ENCODE measurements at places on chromosomes 16 and 17.

- DNase-seq: no peak
Measured at GRCh38 chr17:46719891-46720290, 98.6 kb downstream of the WNT3 start.

- DNase-seq: no peak
Measured at GRCh38 chr17:82802075-82802780, 37.6 kb downstream of the ZNF750 start.

DNA sequence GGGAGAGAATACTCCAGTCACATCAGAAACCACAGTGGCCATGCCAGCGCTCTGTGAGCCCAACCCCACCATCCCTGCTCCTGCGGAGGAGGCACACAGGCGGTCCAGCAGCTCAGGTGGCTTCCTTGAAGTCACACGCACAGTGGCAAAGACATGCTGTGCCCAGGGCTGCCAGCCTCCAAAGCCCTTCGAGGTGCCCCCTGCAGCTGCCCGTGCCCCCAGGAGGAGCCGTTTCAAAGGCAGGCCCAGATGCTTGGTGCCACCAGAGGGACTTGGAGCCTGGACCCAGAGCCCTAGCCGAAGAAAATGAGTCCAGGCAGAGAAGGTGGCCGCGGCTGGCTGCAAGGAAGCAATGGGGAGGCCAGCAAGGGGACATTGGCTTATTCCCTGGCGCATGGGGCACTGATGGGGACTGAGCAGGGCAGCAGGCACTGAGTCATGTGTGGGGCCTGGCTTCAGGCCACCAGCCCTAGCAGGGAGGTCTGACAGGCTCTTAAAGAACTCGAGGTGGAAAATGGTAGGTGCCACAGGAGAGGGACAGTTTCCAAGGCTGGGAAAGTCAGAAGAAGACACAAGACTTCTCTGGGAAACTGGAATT lies 17.2 kb upstream of the CACNG1 start:
- DNase-seq: no peak

GRCh38 chr16:10355589-10355988 lies 30.3 kb upstream of the ATF7IP2 start:
- no peak for DNase-seq

DNA sequence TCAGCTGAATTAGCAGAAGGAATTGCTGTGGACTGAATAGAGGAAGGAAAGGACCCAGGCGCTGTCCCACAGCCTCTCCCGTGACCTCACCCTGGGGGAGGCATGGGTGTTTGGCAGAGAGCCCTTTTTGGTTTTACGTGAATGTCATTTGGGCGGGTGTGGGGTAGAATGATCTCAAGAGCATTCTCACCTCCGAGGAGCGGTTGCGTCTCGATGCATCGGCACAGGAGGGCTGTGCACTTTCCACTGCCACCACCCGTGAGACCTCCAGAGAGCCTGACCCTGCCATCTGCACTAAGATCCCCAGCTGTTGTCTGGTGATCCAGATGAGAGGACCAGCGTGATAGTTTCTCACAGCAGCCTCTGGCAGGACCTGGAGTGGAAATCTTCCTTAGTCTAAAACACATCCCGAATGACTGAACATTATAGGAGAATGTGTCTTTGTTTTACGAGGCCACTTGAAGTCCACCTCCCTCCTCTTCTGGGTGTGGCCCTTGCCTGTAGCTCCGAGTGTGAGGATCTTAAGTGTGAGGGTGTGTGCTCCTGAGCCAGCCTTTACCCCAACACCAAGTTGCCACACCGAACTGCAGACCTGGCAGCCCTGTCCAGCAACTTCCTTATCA lies 29.3 kb downstream of the FOXK2 start:
- DNase-seq: no peak

DNA sequence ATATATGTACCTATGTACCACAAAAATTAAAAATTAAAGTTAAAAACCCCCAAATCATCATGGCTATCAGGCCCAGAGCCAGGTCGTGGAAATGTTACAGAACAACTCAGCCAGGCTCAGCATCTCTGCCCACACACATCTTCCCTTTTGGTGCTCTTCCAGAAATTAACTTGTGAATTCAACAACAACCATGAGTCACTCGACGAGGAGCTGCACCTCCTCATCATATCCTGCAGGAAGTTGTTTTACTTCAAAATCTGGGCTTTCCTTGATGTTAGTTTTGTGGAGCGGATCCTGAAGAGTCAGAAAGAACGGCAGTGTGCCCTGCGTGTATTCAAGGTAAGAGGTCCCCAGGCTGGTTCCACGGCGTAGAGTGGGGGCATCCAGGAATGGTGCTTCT lies 10.6 kb downstream of the FBXO39 start:
- DNase-seq: peak; percentile 85

GRCh38 chr17:82419540-82419939 lies 1.2 kb upstream of the OGFOD3 start:
- DNase-seq: no peak

DNA sequence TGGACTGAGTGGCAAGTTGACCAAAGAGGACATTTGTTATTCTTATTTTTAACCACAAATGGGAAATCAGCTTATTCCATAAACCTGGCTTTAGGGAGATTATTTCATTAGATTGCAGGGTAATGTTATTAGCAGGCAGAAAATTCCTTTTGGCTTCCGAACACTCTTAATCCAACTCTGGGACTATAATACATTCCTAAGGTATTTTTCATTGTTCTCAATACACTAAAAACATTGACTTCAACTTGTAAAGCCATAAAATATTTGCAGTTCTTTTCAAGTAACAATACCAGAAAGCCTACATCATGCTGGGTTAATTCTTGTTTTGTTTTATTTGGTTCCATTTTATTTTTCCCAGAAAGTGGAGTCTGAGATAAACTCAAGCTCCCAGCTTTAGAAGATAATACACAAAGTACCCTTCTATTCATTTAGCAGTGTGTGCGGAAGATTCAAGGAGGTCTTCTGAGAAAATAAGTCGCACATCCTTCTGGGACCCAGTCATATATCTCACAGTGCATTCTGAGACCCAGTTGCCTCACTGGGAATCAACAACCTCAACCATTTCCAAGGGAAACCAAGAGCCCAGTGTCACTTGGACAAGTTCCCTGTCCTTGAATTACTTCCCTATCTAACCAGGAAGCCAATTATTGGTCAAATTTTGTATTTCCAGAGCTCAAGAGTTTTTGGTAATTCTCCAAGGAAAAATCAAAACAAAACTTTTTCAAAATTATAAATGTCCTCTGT lies 389.6 kb upstream of the DYNLRB2 start:
- DNase-seq: no peak

DNA sequence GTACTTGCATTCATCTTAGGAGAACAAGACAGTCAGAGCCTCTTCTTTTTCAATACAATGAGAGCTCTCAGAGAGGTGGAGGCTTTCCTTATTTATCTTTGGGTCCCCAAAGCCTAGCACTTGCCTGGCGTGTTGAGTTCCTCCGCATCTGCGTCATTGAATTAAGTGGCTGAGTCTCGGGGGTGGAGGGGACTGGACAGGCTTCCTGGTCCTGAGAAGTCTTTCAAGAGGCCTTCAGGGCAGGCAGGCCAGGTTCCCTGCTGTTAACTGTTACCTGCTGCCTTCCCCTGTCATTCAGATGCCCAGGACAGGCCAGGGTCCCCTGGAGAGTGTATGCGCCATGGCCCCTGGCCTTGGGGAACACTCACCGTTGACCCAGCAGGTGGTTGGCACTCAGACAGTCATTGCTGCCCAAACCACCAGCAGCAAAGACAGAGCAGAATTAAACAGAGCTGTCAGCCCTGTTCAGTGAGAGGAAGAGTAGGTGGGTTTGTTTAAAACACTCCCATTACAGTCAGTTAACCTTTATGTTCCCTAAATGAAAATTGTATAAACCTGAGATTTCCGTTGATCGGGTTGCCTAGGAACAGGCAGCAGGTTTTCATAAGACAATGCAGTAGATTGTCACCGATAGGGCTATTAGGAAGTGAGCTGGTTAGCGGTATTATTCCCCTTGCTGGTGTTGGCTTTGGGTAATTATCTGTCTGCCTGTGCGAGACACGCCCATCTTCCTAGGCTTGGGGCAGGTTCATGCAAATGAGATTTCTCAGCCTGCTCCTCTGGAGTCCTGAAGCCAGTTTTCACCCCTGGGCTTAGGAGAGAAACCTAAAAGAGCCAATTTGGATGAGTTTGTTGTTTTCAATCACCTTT lies 132.7 kb downstream of the CCDC182 start:
- DNase-seq: no peak

GRCh38 chr16:855471-855870 lies 54.9 kb upstream of the GNG13 start:
- DNase-seq: no peak

GRCh38 chr17:8052256-8053252 lies 13.7 kb downstream of the ALOX15B start:
- DNase-seq: no peak

GRCh38 chr16:55073830-55074229 lies 143.2 kb downstream of the IRX5 start:
- DNase-seq: no peak

DNA sequence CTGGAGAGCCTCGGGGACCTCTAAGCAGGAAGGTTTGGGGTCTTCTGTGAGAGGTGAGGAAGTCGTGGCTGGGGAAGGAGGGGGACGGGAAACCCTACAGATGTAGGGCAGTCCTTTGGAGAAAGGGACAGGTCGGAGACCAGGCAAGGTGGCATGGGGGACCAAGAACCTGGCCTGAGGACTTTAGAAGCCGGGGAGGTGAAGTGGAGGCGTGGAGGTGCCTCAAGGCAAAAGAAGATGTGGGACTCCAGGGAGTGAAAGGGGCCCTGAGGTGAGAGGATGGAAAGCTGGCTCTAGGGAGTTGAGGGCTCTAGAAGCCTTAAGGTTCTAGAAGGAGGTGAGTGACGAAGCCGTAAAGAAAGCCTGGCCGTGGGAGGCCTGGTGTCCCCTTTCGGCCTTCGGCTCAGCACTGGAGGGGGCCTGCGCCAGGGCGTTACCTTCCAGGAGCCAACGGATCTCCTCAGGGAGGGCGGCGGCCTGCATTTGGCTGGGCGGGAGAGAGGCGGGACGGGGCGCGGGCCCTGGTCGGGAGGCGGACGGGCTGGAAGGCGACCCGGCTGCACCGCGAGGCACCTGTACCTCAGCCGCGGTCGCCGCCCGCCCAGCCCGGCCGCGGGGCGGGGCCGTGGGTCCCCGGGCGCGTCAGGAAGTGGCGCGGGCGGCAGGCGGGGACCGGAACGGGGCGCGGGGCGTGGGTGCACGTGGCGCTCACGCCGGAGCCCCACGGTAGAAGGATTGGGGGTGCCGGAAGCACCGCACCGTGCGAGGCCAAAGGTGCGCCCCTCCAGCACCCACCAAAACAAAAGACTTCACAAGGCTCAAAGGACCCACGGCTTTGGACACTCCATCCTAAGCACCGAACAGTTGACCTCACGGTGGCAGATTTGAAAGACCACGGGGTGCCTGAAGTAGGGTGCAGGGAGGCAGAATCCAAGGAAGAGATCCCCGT lies at the start of gene SKAP1:
Gene SKAP1, minus strand, starts transcription at position 577 of the 949 bp plus-strand sequence.
- DNase-seq: no peak

- no peak for DNase-seq
Measured at GRCh38 chr16:19776565-19776964, 58.5 kb downstream of the IQCK start.

- DNase-seq: no peak
Measured at GRCh38 chr16:82108100-82108499, 61.9 kb downstream of the MPHOSPH6 start.

GRCh38 chr16:8568231-8568617 lies 22.1 kb downstream of the TMEM114 start:
- peak; percentile 34 for DNase-seq

DNA sequence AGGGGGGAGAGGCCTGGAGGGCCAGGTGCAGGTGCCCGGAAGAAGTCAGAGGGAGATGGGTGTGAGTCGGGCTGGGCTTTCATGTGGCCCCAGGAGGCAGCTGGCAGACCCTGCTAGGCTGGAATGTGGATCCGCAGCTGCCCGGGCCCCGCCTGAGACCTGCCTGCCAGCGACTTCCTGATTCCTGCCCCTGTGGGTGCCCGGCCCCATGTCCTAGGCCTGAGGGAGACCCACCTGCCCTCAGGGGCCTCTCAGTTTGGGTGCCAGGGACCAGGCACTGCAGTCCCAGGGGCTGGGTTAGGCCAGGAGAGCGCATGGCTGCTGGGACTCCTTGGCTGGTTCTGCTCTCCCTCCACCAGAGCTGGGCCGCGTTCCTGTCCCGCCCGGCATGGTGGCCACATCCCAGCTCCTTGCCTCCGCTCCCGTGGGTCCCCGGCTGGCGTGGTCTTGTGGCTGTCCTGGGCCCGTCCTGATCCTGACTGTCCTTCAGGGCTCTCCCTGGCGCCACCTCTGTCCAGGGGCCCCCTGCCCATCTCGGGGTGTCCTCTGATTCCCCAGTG lies 22.1 kb upstream of the SPNS2 start:
- DNase-seq: no peak

GRCh38 chr16:55059146-55059545 lies 128.5 kb downstream of the IRX5 start:
- DNase-seq: no peak

DNA sequence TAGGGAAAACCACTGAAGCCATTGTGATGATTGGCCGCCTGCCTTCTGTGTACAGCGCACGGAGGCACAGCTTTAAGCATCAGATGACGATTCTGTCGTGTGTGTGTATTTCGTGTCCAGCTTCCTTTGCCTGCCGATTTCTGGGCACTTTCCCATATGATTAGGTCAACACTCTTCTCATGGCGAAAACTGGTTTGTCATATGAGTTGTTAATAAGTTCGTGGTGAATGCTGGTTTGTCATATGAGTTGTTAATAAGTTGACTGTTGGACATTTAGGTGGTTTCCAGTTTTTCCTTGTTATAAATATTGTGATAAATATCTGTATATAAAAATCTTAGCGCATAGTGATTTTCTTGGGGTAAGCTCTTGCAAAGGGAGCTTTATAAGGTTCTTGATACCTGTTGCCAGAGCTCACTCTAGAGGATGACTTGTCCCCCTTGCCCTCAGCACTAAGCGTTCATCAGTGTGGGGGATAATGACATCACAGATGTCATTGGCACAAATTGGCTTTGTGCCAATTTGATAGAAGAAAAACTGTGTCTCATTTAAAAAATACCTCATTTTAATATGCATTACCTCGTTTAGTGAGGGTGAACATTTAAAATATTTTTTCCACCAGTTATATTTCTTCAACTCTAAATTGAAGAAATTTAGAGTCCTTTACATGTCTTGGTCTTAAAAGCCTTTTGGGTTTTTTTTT lies 40.0 kb downstream of the PGS1 start:
- DNase-seq: no peak

DNA sequence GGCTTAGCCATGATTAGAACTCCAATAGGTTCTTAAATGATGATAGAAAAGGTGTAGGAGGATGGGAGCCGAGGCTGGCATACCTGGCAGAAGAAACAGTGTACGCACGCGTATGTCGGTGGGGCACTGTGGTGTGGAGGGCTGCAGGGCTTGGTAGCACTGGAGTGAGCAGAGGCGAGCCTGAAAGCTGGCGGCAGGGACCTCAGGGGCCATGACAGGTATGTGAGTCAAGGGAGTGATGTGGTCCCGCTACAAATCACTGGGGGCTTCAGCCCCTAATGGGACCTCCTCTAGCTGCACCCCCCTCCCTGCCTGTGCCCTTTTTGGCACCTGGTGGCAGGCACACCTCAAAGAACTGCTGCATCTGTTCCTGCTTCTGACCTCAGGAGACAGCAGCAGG lies 67.3 kb downstream of the RAI1 start:
- DNase-seq: no peak

GRCh38 chr16:77131398-77131797 lies 59.6 kb upstream of the MON1B start:
- DNase-seq: no peak

All from RKO (cell line).